ENCODE measurements at places on chromosomes 3 and 15. TPM values are rescaled to one million over a fixed set of nuclear protein-coding genes. Genes with fewer than 3 reads are reported as not detected.

GOLGA8S gene
- total RNA-seq = 0.16 TPM

SENP5 gene
- 18.0 TPM for total RNA-seq

ANKUB1 gene
- total RNA-seq = not detected

TGM5 gene
- not detected for total RNA-seq

FAM81A gene
- total RNA-seq = 8.0 TPM

GASK1A gene
- total RNA-seq = 0.75 TPM

HIGD2B gene
- total RNA-seq = not detected

NRG4 gene
- not detected for total RNA-seq

FETUB gene
- total RNA-seq = not detected

GRCh38 chr3:108201258-108201657 lies 21.0 kb downstream of the IFT57 start:
- no peak for DNase-seq

- no peak for DNase-seq
Measured at GRCh38 chr3:142224482-142225072, 808 bp downstream of the GK5 start.

DNA sequence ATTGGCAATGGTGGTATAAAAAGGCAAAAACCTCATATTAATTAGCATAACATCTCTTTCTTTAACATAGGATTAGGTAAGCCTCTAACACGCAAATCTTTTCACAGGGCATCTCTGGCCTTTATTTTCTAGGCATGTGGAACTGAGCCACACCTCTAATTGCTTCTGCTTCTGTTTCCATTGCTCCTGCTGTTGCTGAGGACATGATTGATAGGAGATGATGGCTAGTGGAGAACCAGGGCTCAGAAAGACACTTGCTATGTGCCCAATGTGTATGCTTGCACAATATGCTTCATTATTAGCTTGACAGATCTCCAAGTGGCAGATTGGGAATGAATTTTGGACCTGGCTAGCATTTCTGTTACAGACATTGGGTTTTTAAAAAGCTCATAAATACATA lies 114.5 kb downstream of the EPHA3 start:
- no peak for DNase-seq

DNA sequence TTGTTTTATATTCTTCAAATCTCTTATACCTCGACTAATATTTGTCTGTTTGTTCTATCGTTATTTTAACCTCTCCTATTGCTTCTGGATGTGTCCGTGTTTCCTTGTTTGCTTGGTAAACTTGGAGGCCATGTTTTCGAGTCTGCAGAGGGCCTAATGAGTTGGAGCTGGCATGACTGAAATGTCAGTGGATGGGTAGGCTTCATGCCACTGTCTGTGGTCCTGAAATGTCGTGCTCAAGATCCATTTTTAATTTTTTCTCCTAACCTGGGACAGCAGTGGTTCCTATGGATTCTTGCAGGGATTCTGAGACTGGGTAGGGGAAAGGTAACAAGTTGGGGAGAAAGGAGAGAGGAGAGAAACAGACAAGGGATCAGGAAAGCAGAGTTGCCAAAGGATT lies 18.8 kb upstream of the GASK1A start:
- no peak for DNase-seq

GRCh38 chr3:16600780-16601536 lies 4.3 kb downstream of the DAZL start:
- peak; percentile 87 for DNase-seq

DNA sequence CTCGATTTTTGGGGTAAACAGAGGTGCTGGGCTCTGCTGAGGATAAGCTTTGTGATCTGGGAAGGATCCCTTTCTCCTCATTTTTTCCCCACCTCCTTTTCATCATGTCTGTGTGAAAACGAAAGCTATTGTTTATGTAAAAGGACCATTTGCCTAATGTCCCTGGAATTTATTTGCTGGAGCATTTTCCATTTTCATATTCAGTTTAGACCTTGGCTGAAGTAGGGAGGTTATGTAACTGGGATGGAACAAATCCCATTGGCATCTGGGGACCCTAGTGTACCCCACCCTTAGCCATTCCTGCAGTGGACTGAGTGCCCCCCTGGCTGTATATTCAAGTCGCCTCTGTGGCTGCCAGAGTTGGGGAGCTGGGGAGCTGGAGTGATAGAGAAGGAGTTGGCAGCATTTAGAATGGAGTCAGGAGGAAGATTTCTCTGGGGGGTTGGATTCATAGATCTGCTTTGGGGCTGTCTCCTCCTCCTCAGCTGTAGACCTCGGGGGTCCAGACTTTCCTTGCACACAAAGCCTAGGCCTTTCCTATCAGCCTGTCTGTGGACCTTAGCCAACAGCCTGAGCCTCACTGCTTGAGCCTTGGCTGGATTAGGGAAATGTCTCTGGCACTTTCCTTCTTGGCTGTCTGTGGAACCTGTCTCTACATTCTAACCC lies 270.4 kb upstream of the CTDSPL start:
- peak; percentile 54 for DNase-seq

DNA sequence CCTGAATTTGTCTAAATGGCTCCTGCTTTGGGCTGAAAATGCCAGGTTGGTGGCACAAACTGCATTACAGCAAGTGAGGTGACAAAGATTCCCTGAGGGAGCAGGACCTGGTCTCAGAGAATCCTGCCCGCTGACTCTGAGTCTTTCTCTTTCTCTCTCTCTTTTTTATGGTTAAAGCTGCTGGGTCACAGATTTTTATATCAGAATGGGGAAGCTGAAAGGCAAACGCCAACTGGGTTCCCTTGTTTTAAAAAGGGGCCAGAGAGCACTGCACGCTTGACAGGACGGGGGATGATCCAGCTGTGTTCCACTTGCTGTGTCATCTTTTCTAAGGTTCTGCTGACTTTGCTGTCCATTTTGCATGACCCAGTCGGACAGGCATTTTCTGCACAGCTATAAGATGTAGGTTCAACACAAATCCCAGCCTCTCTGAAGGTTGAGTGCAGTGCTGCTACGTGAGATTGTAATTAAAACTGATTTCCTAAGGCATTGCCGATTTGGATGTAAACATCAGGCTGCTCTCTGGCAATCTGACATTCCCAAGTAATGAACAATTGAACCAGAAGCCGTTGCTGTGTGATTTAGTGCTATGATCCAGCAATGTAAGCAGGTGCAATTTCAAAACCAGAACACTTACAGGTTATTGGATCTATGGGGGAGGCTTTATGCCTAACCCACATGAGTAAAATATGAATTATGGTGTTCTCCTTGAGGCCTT lies 25.8 kb downstream of the ARHGEF3 start:
- no peak for DNase-seq

GRCh38 chr3:133213937-133214336 lies 175.7 kb downstream of the TMEM108 start:
- DNase-seq = peak; percentile 40
